ENCODE measurements at places on chromosomes 11 and 22.
A peak's percentile ranks its signal among the peaks of the same experiment; 100 is the strongest.

DNA sequence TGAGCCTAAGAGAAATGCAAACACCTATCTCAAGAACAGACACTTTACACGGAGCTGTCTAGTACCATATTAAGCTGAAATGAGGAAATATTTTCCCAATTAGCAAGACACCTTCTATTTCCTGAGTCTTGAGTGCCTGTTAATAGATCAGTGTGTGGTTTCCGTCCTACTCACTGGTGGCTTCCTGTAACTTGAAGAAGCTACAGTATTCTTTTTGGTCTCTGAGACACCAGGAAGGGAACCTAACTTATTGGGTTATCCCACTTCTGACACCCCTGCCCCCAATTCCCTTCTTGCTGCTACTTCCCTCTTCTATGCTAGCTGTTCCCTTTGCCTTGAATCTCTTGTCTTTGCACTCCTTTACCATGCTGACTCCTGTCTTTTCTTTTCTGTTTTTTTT is 92.7 kb downstream of the FDX1 start:
- DNase-seq, result no peak

DNA sequence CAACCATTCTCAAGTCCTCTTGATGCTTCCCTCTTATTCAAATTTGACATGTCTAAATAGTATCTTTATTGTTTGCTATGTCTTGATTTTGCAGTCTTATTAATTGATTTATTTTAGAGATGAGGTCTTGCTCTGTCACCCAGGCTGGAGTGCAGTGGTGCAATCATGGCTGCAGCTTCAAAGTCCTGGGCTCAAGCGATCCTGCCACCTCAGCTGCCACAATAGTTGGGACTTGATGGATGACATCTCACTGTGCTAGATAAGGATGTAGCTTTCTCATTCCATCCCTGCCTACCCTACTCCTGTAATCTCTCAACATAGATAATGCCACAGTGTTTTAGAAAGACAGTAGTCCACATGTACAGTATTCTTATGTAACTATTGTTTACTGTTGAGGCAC is 7.5 kb upstream of the SPTY2D1 start:
- no peak for DNase-seq

- no peak for DNase-seq
Measured at GRCh38 chr22:41597635-41597953, 8.0 kb upstream of the PMM1 start.

DNA sequence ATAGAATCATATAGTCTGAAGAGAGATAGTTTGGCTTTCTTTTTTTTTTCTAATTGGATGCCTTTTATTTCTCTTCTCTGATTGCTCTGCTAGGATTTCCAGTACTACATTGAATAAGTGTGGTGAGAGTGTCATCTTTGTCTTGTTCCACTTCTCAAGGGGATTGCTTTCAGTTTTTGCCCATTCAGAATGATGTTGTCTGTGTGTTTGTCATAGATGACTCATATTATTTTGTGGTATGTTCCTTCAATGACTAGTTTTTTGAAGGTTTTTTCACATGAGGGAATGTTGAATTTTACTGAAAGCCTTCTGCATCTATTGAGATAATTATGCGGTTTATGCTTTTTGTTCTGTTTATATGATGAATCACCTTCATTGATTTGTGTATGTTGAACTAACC is 10.4 kb upstream of the OR4P4 start:
- no peak for DNase-seq

GRCh38 chr11:61732705-61733104 is 19.7 kb upstream of the MYRF start:
- DNase-seq, result no peak

GRCh38 chr11:73197348-73197747 is 20.7 kb upstream of the P2RY2 start:
- DNase-seq, result no peak

DNA sequence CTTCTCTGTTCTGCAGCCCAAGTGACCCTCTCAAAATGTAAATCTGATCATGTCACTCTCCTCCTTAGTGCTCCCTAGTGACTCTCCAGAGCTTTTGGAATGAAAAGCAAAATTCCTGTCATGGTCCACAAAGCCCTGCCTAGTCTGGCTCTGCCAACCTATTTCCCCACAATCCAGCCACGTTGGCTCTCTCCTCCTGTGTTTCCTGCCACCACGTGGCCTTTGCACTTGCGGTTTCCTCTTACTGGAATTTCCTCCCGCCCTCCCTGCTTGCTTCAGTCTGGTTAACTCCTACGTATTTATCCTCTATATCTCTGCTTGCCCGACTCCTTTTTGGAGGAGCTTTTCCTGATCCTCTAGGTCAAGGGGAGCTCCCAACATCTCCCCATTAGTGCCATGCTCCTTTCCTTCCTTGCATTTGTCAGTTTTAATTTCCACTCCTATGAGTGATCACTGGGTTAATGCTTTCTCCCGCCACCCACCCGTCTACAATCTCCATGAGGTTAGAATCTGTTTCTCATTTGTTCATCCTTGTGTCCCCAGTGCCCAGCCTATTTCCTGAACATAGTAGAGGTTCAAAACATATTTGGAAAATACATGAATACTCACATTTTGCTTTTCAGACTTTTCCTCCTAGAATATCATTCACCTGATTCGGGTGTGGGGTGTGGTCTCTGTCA is 11.5 kb downstream of the NNMT start:
- peak; percentile 94 for DNase-seq

GRCh38 chr11:109388982-109389381 is 33.0 kb upstream of the C11orf87 start:
- DNase-seq, result no peak

GRCh38 chr11:96257972-96258934 is 84.7 kb downstream of the MAML2 start:
- DNase-seq, result peak; percentile 36

DNA sequence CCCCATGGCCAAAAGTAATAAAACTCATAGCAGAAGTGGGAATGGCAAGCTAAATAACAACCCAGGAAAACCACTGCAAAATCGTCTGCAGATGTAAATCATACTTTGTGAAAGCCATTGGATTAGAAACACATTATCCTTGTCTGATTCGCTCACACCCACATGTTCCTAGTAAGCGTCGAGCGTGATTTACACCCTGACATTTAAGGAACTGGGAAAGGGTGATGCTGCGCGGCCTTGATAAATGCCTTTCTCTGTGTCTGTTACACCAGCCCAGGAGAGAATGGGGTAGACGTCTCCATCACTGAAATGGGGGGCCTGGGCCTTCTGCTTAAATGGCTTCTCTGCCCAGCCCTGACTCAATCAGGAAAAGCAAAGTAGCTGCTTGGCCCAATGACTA is 162.7 kb downstream of the NTM start:
- no peak for DNase-seq

DNA sequence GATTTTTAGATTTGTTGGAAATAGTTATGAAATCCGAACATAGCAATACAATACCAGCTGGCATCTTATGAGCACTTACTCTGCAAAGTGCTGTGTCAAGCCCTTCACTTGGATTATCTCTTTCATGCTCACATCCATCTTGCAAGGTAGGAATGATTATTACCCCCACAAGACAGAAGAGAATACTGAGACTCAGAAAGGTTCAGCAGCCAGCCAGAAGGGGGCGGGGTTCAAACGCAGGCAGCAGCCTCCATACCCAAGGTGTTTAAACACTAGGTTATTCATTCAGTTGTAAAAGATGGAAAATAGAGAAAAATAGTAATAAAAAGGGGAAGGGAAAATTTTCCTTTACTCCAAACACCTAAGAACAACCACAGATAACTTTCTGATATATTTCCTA is 158.5 kb downstream of the CCDC34 start:
- DNase-seq, result no peak

GRCh38 chr11:1863352-1864216 is 10.7 kb downstream of the LSP1 start:
- no peak for DNase-seq

DNA sequence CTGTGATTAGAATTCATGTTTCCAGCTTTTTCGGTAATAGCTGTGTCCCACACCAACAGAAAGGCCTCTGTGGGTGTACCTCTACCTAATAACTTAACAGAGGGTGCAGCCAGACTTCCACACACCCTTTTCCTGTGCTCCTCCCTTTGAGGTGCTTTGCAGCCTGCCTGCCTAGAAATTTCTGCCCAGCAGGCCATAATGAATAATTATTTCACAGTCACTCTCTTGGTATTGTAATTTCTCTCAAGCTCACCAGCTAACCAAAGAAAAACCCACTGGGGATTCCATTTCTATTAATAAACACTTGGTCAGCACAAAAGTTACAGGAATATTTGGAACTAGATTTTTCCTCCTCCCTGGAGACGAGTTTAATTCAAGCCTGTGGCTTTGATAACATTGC is 13.3 kb downstream of the WT1 start:
- DNase-seq, result peak; percentile 73

Measured in NCI-H226 (cell line).